ENCODE measurements at places on chromosomes 13 and 19. TPM values are rescaled to one million over a fixed set of nuclear protein-coding genes. Genes with fewer than 3 reads are reported as not detected.
A peak's percentile ranks its signal among the peaks of the same experiment; 100 is the strongest.

DNA sequence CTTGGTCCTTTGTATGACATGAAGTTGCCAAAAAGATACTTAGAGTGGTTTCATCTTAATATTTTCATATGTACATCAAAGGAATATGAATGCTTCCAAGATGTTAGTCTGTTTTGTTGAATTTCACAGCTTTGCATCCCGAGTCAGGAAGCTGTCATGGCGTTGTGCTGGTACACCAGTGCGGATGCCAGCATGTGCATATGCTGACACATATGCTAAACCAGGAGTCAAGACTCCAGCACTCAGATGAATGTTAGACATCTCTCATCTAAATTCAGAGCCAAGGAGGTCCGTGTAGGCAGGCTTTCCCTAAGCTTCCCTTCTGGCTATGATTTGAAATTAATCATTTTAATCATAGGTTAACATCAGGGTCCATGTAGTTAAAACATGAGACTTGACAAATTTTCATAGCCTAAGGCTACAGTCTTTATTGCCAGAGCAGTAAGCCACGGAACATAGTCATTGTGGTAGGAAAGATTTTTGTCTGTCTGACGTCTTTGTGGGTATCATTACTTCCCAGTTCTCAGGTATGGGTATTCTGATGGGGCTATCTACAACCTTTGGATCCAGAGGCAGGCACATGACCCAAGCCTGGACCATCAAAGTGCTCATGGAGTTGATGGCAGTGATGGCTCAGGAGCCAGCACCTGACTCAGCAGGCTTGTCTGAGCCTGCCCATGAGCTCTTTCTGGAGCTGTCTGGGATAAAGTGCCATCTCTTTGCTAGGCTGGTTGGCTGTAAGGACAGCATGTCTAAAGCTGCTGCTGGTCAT lies 246.1 kb downstream of the KCNRG start:
- DNase-seq: no peak

GRCh38 chr13:114212158-114212495 lies 22.6 kb upstream of the CDC16 start:
- peak; percentile 48 for DNase-seq

- no peak for DNase-seq
Observed at GRCh38 chr13:47831265-47831664, 169.8 kb downstream of the SUCLA2 start.

- DNase-seq: no peak
Observed at GRCh38 chr13:35672611-35673010, 196.1 kb upstream of the MAB21L1 start.

GRCh38 chr13:34028496-34029442 lies 210.8 kb downstream of the RFC3 start:
- DNase-seq: no peak

- no peak for DNase-seq
Observed at GRCh38 chr19:42129399-42130253, 2.6 kb downstream of the POU2F2 start.

- DNase-seq: no peak
Observed at GRCh38 chr19:13051557-13052165, 51.0 kb downstream of the LYL1 start.

GRCh38 chr13:114077933-114078325 lies 54.5 kb downstream of the RASA3 start:
- DNase-seq: peak; percentile 79

Gene FGF21
- not detected for total RNA-seq

Gene SKA3
- 2.4 TPM for total RNA-seq

Gene CCDC97
- 15.2 TPM for total RNA-seq

Gene MAP3K10
- total RNA-seq: 17.2 TPM

Gene FCAR
- not detected for total RNA-seq

Gene RNF17
- total RNA-seq: not detected

All from astrocyte (in vitro differentiated cells and primary cell).